ENCODE measurements at places on chromosomes 7 and 10. TPM values are rescaled to one million over a fixed set of nuclear protein-coding genes. Genes with fewer than 3 reads are reported as not detected.

DNA sequence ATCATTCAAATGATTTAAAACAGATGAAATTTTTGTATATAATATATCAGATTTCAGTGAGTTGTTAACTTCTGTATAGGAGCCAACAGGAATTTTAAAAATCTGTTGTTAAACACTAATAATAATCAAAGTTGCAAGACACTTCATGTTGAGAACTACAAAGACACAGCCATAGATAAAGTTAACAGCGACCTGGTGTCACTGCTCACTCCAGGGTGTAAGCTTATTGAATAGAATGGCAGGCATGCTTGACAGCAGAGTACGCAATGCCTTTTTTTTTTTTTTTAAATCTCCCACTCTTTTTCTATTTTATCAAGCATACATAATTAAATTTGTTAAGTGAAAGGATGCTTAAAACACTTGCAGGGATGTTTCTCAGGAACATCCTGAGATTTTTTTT lies 32.0 kb downstream of the PCDH15 start:
- DNase-seq = no peak

GRCh38 chr7:18419456-18419855 lies 76.1 kb upstream of the HDAC9 start:
- no peak for DNase-seq

DNA sequence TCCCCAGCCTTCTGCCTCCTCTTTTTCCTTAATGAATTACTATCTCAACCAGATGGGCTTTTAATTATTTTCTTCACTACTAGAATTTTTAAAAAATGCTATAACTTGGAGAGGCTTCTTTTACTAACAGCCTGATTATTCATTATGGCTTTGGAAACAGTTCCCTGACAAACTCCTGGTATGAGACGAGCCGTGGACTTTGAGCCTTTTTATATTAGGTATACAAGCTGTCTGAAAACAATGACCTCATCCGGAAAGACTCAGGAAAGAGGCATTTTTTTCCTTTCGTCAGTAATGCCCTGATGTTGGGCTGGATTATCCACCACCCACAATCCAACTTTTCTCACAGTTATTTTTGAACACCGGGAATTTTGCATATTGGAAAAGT lies 26.7 kb upstream of the ABLIM1 start:
- DNase-seq = no peak

DNA sequence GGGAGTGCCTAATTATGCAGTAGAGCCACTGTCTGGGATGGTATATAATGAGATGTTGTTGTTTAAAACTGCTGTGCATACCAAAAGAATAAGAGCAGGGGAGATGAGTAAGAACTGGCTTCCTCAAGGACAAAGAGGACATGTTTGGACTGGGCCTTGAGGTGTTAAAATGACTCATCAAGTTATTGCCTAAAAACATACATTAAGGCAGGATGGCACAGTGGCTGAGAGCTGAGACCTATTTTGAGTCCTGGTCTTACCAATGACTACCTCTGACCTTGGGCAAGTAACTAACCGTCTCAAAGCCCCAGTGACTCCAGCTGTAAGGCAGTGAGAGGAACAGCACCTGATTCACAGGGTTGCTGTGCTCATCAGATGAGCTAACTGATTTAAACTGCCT lies 71.1 kb downstream of the CFAP58 start:
- DNase-seq = no peak

DNA sequence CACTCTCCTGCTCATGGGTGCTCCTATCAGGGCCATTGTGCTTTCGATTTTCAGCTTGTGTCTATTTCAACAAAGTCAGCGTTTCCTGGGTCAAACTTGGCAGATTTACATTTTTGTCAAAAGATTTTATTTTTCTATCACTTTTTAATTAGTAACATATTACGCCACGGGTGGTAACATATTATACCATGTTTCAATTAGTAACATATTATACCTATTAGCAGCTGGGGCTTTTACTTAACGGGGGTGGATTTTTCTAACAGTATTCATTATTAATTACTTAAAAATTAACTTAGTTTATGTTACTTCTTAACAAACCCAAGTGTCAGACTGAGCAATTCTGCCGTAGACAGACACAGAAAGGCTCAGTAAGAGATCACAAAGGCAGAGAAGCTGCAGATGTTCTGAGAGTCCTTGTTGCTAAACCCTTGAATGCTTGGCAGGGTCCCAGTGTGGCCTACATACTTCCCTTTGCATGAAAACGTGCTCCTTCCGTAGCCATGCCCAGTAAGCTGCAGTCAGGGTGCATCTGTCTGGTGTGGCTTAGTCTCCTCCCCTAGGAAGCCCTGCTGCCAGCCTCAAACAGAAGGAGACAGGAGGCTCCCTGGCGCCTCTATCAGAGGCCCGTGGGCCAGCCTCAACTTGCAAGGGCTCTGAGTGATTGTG lies 263.1 kb upstream of the CXCL12 start:
- no peak for DNase-seq

- no peak for DNase-seq
Measured at GRCh38 chr10:124939290-124939689, 2.6 kb upstream of the ZRANB1 start.

The TRIM50 gene
- total RNA-seq = not detected

The SPRN gene
- not detected for total RNA-seq

The ZNF467 gene
- total RNA-seq = 0.11 TPM

Measured in activated CD8-positive, alpha-beta T cell treated with anti-CD3 and anti-CD28 coated beads, Interleukin-2, amount 10 ng/mL, durations not matched to agents 7 days and 5 days (primary cell).